AG04449 (cell line): ENCODE measurements at places on chromosomes 12 and 14.

DNA sequence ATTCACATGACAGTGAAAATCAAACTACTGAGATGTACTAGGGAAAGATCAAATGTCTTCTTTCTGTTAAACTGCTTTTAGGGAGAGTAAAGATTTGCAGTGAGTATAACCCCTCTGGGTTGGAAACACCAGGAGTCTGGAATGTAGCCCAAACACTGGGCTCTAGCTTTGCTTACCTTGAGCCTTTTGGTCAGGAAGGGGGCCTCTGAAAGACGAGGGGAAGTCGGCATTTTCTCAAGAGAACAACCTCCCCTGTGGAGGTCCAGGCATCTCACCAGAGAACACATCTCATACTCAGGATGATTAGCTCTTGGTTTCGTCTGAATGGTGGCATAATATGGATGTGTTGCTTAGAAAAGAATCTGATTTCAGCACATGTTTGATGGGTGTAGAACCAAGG, 169.0 kb downstream of the ZFP36L1 start:
- no peak for DNase-seq

DNA sequence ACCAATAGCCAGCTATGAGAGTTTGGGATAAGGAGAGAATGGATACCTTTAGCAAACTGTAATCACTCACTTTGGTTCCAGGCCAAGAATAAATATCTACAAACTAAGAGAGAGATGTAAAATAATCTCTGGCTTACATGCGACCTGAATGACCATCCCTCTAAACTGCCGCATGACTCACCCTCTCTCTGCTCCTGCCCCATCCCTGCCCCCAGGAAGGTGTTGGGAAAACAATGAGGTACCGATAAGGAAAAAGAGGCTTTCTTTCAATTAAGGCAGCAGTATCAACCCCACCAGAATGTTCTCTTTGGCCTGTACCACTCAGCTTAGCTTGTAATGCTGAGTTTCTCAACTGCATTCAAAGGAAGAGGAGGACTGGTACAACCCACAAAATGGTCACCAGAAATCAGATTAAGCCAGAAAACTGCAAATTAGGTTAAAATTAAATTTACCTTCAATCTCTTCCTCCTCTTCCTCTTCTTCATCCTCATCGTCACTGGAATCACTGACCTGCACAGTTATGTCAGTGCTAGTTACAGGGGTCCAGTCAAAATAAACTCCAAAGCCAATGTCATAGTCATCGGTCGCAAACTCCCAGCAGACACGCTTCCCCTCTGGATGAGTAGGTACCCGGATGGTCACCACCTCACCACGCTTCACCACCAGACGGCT, 22.0 kb downstream of the GSTZ1 start:
- DNase-seq, result no peak

GRCh38 chr12:823028-823698, 70.8 kb downstream of the WNK1 start:
- DNase-seq, result no peak

DNA sequence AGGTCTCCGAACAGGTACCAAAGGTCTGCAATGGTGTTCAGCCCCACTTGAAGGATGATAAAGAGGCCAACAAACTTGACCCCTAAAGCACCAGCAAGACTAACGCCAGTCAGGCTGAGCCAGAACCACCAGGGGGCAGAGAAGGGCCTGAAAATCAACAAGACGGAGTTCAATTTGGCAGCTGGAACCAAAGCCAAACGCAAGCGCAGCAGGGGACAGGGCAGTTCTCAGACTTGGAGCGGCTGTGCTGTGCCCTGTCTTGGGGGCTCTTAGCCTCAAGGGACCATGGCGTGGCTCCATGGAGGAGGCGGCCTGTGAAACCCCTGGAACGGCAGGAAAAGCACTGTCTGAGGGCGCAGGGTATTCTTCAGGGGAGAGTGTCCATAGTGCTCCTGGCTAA, 19.6 kb downstream of the POMT2 start:
- DNase-seq, result no peak

GRCh38 chr12:116400636-116401372, 123.3 kb upstream of the MED13L start:
- no peak for DNase-seq

DNA sequence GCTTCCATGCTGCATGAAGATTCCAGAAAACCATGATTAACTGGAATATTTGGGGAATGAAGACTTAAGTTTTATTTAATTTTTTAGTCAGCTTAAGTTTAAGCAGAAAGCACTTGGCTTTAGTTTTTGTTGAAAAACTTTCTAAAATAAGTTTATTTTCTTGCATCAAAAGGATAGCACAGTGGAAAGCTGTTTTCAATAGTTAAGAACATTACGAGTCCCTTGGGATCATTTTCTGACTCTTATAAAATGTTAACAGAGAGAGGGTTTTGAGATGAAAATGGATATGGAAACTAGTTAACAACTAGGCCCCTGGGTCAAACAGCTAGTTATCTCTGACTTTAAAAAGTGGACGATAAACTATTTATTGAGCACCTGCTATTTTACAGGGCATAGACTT, 181.9 kb upstream of the SLC38A2 start:
- no peak for DNase-seq

GRCh38 chr12:127984386-127985055, 282.4 kb upstream of the TMEM132C start:
- peak; percentile 50 for DNase-seq

DNA sequence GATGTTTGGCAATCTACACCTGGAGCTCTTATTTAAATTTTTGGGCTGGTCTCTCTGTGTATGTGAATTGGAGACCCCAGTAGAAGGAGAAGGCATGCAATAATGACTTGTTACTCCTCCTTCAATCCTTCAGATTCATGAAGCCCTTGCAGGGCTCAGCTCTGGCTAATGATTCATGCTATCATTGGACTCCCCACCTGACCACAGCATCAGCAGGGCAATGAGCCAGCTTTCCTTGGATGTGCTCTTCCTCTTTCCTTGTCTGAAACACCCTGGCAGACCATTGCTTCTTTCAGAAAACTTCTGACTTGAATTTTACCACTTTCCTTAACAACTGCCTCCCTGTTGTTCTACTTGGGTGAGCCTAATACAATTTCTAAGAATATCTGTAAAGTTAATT, 1019.2 kb downstream of the AACS start:
- no peak for DNase-seq

DNA sequence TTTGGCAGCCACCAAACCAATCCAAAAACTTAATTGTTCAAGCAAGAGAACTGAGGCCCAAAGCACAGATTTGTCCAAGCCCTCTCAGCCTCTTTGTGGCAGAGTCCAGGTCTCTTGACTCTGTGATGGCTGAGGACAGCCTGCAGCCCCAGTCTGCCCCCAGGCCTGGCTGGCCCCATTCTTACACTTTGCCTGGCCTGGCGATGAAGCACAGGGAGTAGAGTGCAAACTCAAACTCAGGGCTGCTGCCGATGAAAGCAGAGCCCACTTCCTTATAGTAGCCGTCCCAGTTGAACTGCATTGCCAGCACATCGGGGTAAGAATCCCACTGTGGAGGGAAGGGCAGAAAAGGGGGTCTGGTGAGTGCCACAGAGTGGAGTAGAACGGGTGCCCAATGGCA, 5.6 kb upstream of the RPAP3 start:
- no peak for DNase-seq

- no peak for DNase-seq
Measured at GRCh38 chr14:34087571-34087970, 136.7 kb upstream of the EGLN3 start.

GRCh38 chr14:89675590-89675989, 258.6 kb upstream of the FOXN3 start:
- no peak for DNase-seq

DNA sequence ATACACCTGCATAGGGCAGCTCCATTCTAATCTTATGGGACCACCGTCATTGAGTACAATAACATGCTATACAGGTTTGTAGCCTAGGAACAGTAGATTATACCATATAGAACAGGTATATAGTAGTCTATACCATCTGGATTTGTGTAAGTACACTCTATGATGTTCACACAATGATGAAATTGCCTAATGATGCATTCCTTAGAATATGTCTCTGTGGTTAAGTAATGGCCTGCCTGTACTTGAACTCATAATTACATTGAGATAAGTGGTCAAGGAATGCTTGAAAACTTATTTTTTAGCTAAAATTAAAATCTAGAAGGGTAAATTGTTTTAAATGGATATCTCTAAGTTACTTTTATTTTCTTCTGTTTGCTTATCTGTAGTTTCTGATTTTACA, 152.7 kb downstream of the SRGAP1 start:
- no peak for DNase-seq

- peak; percentile 36 for DNase-seq
Measured at GRCh38 chr12:89040146-89040964, 311.9 kb downstream of the DUSP6 start.

DNA sequence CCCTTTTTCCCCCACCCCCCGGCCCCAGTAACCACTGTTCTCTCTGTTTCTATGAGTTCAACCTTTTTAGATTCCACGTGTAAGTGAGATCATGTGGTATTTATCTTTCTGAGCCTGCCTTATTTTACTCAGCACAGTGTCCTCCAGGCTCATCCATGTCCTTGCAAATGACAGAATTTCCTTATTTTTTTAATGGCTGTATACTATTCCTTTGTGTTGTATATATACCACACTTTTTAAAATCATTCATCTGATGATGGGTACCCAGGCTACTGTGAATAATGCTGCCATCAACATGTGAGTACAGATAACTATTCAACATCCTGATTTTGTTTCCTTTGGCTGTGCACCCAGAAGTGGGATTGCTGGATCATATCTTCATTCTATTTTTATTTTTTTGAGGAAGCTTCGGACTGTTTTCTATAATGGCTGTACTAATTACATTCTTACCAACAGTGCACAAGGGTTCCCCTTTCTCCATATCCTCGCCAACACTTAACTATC, 54.7 kb downstream of the DDX51 start:
- DNase-seq, result no peak

DNA sequence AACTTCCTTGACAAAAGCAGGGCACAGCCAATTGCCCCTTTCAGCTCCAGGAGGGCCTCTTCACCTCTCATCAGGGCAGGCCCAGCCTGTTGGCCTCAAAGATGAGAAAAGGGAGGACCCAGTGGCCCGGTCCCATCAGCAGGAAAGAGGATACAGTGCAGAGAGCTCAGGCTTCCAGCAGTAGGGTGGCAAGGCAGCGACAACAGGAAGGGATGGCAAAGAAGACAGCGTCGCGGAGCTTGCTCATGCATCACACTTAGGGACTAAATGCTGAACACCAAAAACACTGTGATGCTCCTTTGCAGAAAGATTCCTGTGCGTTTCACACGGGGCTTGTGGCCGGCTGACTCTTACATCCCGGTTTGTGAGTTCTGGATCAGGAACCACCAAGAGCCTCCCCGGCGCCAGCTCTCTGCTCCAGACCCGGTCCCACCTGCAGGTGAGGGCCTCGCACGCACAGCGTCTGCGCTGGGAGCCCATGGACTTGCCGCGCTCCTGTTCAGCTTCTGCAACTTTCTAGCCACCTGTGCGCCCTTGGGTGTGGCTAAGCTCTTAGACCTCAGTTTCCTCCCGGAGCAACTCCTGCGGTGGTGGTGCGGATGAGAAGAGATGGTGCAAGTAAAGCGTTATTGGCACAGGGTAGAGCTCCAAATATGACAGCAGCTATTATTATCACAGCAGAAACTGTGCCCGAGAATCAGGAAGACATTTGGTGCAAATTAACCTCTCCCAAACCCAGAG, 15.3 kb upstream of the BCL7A start:
- DNase-seq, result no peak

DNA sequence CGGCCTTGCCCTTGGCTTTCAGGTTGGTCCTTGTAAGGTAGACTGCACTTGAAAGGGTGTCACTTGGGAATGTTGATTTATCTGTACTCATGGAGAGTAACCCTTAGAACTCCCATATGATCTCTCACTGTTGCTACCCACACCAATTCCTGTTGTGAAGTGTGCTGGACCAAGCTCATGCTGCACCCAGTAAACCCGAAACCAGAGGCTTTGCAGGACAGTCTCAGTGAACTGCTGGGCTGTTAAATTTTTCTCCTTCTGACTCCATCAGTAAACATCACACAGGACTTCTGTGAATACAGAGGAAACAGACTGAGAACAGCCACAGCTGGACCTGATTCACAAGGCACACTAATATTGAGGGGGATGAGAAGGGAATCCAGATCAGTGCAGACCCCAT, 783.0 kb downstream of the TMEM121 start:
- no peak for DNase-seq

DNA sequence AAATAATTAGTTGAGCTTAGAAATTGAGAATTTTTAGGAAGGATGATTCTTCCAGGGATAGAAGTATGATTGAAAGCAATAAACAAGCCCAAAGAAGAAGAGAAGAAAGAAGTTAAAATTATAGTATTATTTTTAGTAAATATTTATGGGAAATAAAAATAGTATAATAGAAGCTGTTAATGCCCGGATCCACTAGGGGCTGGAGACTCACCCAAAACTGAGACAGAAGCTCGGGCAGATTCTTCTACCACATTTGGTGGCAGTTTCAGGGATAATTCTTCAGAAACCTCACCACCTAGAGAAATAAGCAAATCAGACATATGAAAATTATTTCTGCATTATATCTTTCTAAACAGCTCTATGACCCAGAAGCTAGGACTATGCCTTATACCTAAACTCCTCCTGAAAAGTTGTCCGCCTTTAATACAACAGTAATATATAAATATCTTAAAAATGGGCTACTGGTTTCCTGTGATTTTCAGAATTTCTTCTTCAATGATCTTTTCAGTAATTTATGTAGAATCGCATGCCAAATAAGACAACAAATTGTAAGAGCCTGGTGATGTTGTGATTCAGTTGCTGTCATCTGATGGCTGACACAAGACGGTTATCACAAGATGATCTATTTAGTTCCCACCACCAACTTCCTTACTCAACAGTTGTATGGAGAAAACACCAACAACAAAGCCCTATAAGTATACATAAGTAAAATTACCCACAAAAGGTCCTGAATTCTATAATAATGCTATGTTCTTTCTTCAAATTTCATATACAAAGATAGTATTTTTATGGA, 35.6 kb downstream of the A2M start:
- DNase-seq, result no peak

GRCh38 chr12:57614178-57614947, 3.1 kb downstream of the ARHGEF25 start:
- no peak for DNase-seq

GRCh38 chr14:90732718-90733117, 83.5 kb downstream of the TTC7B start:
- no peak for DNase-seq

GRCh38 chr12:546920-547845, 87.4 kb downstream of the B4GALNT3 start:
- DNase-seq, result no peak

GRCh38 chr14:65200454-65200853, 98.1 kb upstream of the MAX start:
- DNase-seq, result no peak

- no peak for DNase-seq
Measured at GRCh38 chr14:37466003-37466622, 128.9 kb downstream of the FOXA1 start.

DNA sequence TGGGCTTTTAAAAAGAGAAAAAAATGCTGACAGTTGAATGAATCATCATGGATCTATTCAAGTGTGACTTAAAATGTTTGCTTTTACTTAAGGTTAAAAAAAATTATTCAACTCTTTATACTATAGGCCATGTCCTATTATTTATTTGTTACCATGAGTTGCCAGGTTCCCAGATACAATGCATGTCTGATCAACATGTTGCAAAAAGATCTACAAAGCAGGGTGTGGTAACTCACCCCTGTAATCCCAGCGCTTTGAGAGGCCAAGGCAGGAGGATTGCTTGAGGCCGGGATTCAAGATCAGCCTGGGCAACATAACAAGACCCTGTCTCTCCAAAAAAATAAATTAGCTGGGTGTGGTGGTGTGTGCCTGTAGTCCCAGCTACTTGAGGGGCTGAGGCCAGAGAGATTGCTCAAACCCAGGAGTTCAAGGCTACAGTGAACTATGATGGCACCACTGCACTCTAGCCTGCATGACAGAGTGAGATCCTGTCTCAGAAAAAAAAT, 460.8 kb downstream of the BCAT1 start:
- no peak for DNase-seq
